ENCODE measurements at places on chromosomes 5 and 9.

DNA sequence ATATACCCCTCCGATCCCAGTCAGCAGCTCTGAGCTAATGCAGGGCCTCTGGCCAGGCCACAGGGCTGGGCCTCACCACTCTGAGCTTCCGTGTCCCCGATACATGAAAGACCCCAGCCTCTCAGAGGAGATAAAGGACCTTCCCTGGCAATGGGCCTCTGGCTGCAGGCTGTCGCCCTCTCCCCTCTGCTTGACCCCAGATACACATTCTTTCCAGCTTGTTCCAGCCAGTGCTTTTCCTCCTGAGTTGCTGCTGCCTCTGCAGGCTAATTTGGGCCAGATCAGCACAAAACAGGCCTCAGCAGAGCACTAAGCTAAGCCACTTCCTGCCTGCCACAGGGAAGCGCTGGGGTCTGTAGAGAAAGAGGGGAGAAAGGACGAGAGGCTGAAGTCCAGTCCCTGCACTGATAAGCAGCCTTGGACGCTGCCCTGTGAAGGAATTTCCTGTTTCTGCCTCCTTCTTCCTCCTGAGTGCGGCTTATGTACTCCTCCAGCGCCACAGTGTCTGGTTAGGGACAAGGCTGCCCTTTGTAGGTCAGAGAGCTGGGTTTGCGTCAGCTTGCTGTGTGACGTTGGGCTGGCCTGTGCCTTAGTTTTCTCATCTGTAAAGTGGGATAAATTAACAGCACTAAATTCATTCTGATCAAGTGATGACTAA, 73.0 kb upstream of the IL17B start:
- no peak for DNase-seq

GRCh38 chr5:74285675-74286280, 354.8 kb downstream of the ENC1 start:
- no peak for DNase-seq

DNA sequence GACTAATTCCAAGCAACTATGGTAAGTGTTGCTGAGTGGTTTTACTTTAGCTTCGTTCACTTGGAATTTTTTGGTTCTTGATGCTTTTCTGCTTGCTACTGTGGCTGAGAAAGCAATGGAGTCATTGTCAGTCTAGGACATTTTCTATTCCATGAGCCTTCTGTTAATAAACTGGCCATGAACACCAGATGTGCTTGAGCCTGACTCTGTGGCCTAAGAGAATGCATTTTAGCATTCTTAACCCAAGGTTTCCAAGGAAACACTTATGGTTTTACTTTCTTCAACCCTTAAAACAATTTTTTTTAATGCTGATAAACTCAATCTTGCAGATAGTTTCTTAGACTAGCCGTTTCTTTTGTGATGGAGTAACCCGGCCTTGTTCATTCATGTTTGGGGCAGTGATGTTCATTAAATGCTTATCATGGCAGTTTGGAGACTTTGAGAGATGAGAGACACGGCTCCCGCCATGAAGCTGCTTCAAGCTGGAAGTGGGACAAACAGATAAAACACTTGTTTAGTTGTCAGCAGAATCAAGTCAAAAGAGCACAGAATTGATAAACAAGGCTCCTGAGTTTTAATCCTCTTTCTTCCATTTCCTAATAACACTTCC, 42.4 kb downstream of the OSTF1 start:
- DNase-seq, result no peak

- DNase-seq, result no peak
Measured at GRCh38 chr5:178784391-178784790, 53.9 kb upstream of the ZNF354A start.

GRCh38 chr9:99588747-99589146, 232.9 kb upstream of the NR4A3 start:
- no peak for DNase-seq
